GM23338 (cell line): ENCODE measurements at places on chromosomes 12 and 14. TPM values are rescaled to one million over a fixed set of nuclear protein-coding genes. Genes with fewer than 3 reads are reported as not detected.
A peak's percentile ranks its signal among the peaks of the same experiment; 100 is the strongest.

SYNDIG1L gene
- 0.65 and 1.4 TPM in 2 replicates for polyA plus RNA-seq

CLEC4D gene
- 0.17 and 0.24 TPM in 2 replicates for polyA plus RNA-seq

CRACR2A gene
- polyA plus RNA-seq: 1.4 and 1.5 TPM in 2 replicates

C12orf60 gene
- polyA plus RNA-seq: 1.3 and 2.3 TPM in 2 replicates

SERPINA12 gene
- polyA plus RNA-seq: not detected in 2 replicates

PTPRB gene
- 0.13 and 0.24 TPM in 2 replicates for polyA plus RNA-seq

PLCZ1 gene
- polyA plus RNA-seq: not detected in 2 replicates

AKAP3 gene
- polyA plus RNA-seq: 1.3 and 1.4 TPM in 2 replicates

ARG2 gene
- polyA plus RNA-seq: 38.6 and 42.7 TPM in 2 replicates

TAS2R8 gene
- polyA plus RNA-seq: not detected in 2 replicates

PTPRO gene
- polyA plus RNA-seq: 1.4 and 2.3 TPM in 2 replicates

MUCL1 gene
- not detected in 2 replicates for polyA plus RNA-seq

DNA sequence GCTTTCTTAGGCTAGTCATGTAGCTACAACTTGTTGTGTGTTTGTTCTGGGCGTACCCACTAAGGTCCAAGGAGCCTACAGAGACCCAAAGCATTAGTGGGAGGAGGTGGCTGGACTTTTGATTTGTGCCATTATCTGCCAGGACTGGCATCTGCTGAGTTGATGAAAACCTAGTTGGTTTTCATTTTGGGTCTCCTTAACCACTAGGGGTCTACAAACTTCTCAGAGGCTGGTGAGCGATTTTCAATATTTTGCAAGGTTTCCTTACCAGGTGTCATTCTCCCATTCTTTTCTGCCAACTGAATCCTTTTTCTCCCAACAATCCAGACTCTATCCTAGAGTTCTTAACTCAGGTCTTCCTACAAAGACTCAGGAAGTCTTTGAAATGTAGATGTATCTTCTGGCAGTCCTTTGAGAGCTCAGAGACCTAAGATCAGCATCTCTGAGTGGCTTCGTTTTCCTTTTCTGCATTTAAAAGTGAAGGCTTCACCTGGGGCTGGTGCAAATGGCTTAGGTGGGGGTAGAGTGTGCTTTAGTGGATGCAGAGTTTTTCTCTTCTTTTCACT lies 150.0 kb upstream of the RMST start:
- H3K36me3 ChIP-seq: no peaks in the 10 kb centered on the region
- H3K4me1 ChIP-seq: peaks cover 17% of the 10 kb centered on the region
- H3K27me3 ChIP-seq: peaks cover 26% of the 10 kb centered on the region
- DNase-seq: peak; percentile 79

DNA sequence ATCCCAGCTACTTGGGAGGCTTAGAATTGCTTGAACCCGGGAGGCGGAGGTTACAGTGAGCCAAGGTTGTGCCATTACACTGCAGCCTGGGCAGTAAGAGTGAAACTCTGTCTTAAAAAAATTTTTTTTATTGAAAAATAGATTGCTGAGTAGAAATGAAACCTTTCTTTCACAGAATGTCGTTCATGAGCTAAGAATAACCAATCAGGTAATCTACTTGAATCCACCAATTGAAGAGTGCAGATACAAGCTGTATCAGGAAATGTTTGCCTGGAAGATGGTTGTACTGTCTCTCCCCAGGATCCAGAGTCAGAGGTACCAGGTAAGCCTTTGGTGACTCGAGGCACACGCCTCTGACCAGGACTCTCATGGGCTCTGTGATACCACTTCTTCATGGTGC lies 27.0 kb downstream of the DYNC1H1 start:
- H3K4me3 ChIP-seq: no peak overlapping the region
- no peaks in the 10 kb centered on the region for H3K27me3 ChIP-seq
- H3K27ac ChIP-seq: no peak overlapping the region; the same call in 1 of the 2 replicates
- H3K36me3 ChIP-seq: peaks cover 84% of the 10 kb centered on the region
- DNase-seq: no peak
- H3K4me1 ChIP-seq: no peaks in the 10 kb centered on the region

GRCh38 chr12:62718762-62719426 lies 216.1 kb downstream of the PPM1H start:
- no peaks in the 10 kb centered on the region for H3K27me3 ChIP-seq
- H3K4me3 ChIP-seq: no peak overlapping the region
- no peaks in the 10 kb centered on the region for H3K36me3 ChIP-seq
- DNase-seq: no peak
- no peak overlapping the region for H3K27ac ChIP-seq
- peaks cover 29% of the 10 kb centered on the region for H3K4me1 ChIP-seq

- no peak overlapping the region for H3K4me3 ChIP-seq
- H3K4me1 ChIP-seq: no peaks in the 10 kb centered on the region
- DNase-seq: no peak
- no peaks in the 10 kb centered on the region for H3K36me3 ChIP-seq
- no peaks in the 10 kb centered on the region for H3K27me3 ChIP-seq
Observed at GRCh38 chr14:33511851-33512640, 438.8 kb downstream of the EGLN3 start.

GRCh38 chr12:111780615-111781014 lies 13.9 kb downstream of the ALDH2 start:
- H3K4me3 ChIP-seq: no peak overlapping the region
- peaks cover 5% of the 10 kb centered on the region; the same call in 1 of the 2 replicates for H3K36me3 ChIP-seq
- DNase-seq: no peak
- H3K27me3 ChIP-seq: no peaks in the 10 kb centered on the region

GRCh38 chr12:39205969-39206368 lies 237.0 kb downstream of the KIF21A start:
- H3K36me3 ChIP-seq: no peaks in the 10 kb centered on the region; the same call in 1 of the 2 replicates
- H3K27ac ChIP-seq: no peak overlapping the region
- DNase-seq: no peak
- no peaks in the 10 kb centered on the region for H3K4me1 ChIP-seq
- H3K4me3 ChIP-seq: no peak overlapping the region

DNA sequence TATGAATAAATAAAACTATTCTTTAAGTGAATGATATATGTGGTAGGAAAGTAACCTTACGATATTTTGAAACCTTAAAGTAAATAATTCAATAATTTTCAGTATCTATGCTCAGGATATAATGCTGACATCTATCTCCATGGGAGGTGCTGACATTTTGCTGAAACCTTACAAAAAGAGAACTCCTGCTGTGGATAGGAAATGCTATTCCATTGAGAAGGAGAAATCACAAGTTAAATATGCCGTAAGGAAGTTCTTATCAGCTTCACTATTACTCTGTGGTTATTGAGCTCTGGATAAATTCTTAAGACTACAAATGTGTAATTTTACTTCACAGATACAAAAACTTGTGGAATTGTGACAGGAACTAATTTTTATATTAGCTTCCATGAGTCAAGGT lies 722.1 kb downstream of the TMTC2 start:
- H3K4me1 ChIP-seq: no peaks in the 10 kb centered on the region
- no peak for DNase-seq

DNA sequence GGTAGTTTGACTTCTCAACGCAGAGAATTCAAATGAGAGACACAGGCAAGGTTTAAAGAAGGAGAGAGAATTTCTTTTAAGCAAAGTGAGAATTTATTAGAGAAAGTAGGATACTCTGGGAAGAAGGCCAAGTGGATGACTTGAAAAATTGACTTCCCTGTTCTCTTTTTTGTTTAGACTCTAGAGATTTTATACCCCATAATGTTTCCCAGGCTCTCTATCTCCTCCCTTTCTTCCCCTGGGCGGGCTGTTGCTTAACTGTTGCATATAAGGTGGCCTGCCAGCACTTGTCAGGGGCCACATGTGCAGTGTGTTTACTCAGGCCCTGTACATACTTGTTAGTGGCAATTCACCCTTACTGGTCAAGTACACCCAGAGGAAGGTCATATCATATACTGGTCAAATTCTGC lies 403.7 kb downstream of the SLC6A15 start:
- no peak for DNase-seq
- no peak overlapping the region for H3K4me3 ChIP-seq
- H3K4me1 ChIP-seq: no peaks in the 10 kb centered on the region
- no peak overlapping the region for H3K27ac ChIP-seq
- H3K27me3 ChIP-seq: no peaks in the 10 kb centered on the region
- H3K36me3 ChIP-seq: no peaks in the 10 kb centered on the region

GRCh38 chr12:15982471-15982870 lies 71.3 kb downstream of the DERA start:
- peaks cover 22% of the 10 kb centered on the region; the same call in 1 of the 2 replicates for H3K4me1 ChIP-seq
- H3K27ac ChIP-seq: no peak overlapping the region
- no peaks in the 10 kb centered on the region for H3K27me3 ChIP-seq
- H3K36me3 ChIP-seq: no peaks in the 10 kb centered on the region

- H3K36me3 ChIP-seq: no peaks in the 10 kb centered on the region
- no peak for DNase-seq
- no peaks in the 10 kb centered on the region for H3K27me3 ChIP-seq
Observed at GRCh38 chr12:46921764-46922133, 96.0 kb upstream of the SLC38A4 start.
